Stimulated activated CD4-positive, alpha-beta T cell treated with anti-CD3 and anti-CD28 coated beads, Interleukin-15, amount 100 ng/mL, for 48 hours (primary cell): ENCODE measurements at places on chromosomes 6 and 20.

DNA sequence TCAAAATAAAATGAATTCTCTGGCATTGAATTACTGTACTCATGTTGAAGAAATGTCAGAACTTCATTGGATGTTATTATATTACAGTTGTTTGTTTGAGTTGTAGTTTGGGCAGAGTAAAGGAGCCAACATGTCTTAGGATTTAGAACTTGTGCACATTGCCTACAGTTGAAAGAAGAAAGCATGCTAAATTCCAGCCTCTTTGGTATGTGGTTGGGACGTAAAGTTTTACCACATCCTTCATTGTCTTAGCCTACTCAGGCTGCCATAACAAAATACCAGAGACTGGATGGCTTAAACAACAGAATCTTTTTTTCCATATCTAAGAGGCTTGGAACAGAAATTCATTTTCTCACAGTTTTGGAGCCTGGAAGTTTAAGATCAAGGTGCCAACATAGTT is 42.4 kb downstream of the HFE start:
- no peak for DNase-seq

- DNase-seq = no peak
Measured at GRCh38 chr20:45341579-45341938, 6.7 kb downstream of the SDC4 start.

GRCh38 chr6:104688283-104688969 is 171.3 kb downstream of the HACE1 start:
- DNase-seq = no peak

- no peak for DNase-seq
Measured at GRCh38 chr20:23120261-23120660, 34.1 kb upstream of the CD93 start.

DNA sequence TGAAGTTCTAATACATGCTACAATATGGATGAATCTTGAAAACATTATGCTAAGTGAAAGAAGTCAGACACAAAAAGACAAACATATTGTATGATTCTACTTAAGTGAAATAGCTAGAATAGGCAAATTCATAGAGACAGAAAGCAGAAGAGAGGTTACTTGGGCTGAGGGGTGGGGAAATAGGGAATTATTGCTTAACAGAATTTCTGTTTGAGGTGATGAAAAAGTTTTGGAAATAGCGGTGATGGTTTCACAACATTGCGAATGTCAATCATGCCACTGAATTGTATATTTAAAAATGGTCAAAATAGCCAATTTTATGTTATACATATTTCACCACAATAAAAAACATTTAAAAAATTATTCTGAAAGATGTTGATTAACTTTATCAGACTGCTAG is 6.1 kb downstream of the SLC26A8 start:
- DNase-seq = no peak

DNA sequence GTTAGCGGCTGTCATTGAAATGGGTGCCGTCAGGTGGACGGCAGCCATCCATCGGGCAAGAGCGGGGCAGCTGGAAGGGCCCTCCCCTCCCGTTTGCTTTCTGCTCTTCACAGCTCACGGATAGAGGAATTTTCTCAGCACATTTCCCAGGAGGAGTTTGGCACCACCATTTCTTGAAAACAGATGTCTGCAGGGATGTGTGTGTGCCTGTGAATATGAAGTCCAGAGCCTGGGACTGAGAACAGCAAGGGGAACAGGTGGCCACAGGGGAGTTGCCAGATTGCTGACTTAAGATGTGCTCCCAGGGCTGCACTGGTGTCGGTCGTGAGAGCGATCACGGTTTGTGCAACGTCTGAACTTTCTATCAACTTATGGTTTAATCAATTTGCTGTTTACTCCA is 22.1 kb upstream of the ECI2 start:
- DNase-seq = no peak

DNA sequence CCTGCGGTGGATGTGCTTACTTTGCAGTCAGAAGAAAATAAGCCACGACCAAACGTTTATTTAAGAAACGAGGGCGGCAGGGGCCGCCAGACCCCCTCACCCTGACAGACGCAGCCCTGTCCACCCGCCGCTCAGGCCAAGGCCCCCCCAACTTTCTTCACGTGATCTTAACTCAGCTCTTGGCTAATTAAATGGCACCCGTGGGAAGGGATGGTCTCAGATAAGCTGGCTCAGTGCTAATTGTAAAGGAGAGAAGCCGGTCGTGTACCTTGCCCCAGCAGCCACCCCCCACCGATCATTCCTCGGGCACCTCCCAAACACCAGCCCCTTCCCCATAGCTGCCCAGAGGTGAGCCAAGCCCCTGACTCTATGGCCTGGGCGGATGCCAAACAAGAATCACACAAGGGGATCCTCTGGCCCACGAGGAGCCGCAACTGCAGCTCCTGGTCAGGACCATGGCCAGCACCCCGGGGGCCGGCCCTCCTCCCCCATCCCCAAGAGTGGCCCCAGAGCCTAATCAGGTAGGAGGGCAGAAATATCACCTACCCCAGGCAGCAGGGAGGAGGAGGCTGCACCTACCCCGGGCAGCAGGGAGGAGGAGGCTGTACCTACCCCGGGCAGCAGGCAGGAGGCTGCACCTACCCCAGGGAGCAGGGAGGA is 11.2 kb downstream of the KCNQ2 start:
- no peak for DNase-seq

- no peak for DNase-seq
Measured at GRCh38 chr6:137903274-137903932, 36.3 kb downstream of the TNFAIP3 start.

DNA sequence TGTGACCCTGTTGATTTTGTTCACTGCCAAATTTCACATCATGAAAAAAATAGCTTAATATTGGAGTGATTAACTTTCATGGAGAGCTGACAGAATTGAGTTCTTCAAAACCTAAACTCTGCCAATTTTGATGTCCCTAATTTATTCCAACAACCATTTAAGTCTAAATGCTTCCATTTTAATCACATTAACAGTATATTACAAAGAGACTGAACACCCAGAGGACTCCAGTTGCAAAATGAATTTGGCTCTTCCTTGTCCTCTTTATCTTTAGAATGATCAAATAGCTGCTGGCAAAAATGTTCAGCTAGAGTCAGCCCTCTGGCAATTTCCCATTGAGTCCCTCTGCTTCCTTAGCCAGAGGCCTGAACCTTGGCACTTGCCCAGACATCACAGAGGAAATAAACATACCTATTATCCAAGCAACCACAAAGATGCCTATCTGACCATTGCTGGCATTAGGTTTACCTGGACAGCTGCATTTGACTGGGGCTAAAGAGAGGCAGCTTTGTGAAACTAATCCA is 299.0 kb upstream of the STXBP5 start:
- no peak for DNase-seq

DNA sequence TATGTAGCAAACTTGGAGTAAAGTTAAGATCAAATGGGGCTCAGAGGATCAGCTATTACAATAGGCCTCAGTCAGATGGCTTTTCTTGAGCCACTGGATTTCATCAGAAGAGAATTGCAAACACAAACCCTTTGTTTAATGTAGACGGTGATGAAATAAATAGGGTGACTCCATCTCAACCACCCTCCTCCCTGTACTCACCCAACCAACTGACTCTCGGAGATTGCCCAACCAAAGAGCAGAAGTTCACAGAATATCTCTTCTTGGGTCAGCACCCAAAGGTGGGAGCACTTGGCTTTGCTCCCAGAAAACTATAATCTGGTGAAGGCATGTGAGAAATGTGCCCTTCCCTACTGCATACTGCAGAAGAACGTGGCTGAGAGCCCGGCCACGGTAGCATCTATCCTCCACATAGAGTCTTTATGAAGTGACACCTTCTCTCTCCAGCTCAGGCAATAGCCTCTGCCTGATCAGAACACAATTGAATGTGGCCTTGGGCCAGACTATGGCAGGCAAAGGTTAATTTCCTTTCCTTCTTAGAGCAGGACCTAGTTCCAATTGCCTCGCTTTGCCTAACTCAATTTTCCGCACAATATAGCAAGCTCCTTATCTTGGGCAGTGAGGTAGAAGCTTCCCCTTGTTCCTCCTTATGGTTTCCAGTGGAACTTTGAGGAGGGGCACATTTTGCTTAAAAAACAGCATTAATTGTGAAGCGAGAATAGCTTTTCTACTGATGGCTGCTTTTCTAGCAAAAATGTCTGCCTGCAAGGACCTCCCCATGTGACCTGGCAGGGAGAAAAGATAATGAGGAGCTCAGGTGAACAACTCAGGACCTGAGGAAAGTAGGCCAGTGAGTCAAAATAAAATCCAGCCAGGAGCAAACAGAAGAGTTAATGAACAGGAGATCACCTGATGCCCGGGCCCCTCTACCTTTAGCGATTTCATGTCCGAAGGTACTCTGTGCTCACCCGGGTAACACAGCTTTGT is 79.4 kb downstream of the GFOD1 start:
- no peak for DNase-seq

DNA sequence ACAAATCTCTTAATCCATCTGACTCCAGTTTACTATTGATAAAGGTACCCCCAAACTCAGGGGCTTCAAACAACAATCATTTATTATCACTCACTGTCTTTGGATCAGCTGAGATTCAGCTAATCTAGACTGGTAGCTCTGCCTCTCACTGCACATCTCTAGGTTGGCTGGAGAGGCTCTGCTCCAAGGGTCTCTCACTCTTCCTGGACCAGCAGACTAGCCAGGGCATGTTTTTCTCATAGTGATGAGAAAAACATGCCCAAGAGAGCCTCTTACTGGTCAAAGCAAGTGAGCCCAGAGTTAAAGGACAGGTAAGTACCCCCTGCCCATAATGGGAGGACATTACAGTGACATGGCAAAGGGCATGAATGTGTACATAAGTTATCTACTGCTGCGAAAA is 115.1 kb upstream of the BEND3 start:
- no peak for DNase-seq

- DNase-seq = no peak
Measured at GRCh38 chr20:35010405-35011192, 54.9 kb downstream of the MYH7B start.

GRCh38 chr20:59788811-59789397 is 144.5 kb downstream of the SYCP2 start:
- DNase-seq = no peak

DNA sequence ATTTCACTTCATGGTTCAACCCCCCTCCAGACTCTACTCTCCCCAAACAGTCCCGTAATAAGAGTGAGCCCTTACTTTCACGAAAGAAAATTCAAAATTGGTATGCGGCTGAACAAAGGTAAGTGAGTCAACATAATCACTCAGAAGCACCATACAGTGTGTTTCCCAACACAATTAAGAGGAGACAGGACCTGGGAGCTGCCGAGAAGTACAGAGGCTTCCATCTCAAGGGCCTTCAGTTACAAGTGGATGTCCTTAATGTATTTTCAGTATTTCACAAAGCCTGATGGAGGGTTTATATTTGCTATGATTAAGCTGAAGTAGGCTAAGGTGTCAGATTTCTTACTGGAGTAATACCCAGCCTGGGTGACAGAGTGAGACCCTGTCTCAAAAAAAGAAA is 51.1 kb downstream of the MYO6 start:
- no peak for DNase-seq

- DNase-seq = no peak
Measured at GRCh38 chr20:25744261-25744660, 47.6 kb upstream of the ZNF337 start.

- no peak for DNase-seq
Measured at GRCh38 chr6:27806981-27807440, 105.2 kb downstream of the OR2B2 start.

DNA sequence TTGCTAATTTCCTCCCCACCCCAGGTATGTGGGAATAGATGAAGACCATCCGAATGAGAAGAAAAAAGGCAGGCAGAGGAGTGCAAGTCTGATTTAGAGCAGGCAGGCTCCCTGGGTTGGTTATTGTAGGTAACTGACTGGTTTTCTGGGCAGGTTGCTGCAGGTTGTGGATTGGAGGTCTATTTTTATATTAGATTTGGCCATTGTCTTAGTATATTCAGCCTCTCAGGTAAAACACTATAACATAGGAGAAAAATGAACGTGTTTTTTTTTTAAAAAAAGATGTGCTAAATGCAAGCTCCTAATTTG is 492 bp upstream of the TBC1D7 start:
- DNase-seq = no peak

DNA sequence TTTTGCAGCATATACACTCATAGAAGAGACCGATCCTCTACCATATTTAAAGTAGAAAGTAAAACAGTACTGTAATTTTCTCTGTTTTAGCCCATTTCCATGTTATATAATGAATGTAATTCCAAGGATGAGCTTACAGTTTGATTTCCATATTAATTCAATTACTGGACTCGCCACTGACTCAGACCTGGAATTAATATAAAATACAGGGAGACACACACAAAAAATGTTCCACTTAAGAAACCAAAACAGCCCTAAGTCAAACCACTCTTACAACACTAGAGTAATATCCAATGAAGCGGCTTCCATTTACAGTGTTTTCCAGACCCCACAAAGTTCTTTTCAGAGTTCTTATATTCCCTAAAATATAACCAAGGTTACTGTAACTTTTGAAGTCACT is 110.6 kb downstream of the BACH2 start:
- no peak for DNase-seq

- DNase-seq = no peak
Measured at GRCh38 chr20:61934716-61935530, 130.8 kb downstream of the TAF4 start.

- no peak for DNase-seq
Measured at GRCh38 chr6:97591955-97592354, 308.9 kb upstream of the MMS22L start.

DNA sequence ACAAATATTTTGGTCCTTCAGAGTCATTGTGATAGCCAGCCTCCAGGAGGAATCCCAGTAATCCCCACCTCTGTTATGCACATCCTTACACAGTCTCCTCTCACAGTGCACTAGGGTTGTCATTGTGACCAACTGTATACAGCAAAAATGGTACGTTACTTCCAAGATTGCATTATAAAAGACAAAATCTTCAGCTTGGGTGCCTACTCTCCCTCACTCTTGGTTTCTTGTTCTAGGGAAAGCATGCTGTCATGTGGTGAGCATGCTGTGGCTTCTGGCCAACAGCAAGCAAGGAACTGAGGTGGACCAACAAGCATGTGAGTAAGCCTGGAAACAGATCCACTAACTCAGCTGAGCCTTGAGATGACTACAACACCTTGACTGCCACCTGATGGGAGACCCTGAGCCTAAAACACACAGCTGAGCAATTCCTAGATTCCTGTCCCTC is 130.1 kb upstream of the DST start:
- no peak for DNase-seq

GRCh38 chr6:77707603-77708002 is 54.8 kb downstream of the MEI4 start:
- no peak for DNase-seq

DNA sequence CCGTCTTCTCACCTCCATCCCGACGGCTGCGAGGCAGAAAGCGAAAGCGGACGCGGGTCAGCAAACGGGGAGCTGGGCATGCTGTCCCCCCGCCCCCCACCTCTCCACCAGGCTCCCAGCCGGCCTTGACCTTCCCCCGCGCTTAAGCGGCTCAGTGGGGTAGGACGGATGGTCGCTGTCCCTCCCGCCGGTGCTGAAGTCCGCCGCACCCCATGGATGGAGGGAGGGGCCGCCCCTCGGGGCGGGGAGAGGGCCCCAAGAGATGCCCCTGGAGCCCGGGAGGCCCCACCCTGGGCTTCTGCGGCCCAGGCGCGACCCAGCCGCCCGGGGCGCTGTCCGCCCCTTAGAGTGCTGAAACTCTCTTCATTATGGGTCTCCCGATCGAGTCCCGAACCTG is at the start of gene KCNB1:
Gene KCNB1 (minus strand): TSS at position 48 of the 397 bp plus-strand sequence. CDS start 188 bp downstream, outside the sequence.
- DNase-seq = no peak

- DNase-seq = no peak
Measured at GRCh38 chr20:25087186-25087929, 5.4 kb upstream of the VSX1 start.

GRCh38 chr6:109052852-109053251 is 41.8 kb downstream of the SESN1 start:
- DNase-seq = no peak
